NCI-H524 treated with DMSO at 0.1 percent for 48 hours (cell line): ENCODE measurements at places on chromosomes 16 and 17.

- no peak for DNase-seq
Observed at GRCh38 chr16:64445649-64446048, 676.2 kb downstream of the CDH11 start.

GRCh38 chr16:71408536-71408935, 33.3 kb downstream of the TLE7 start:
- DNase-seq, result no peak

DNA sequence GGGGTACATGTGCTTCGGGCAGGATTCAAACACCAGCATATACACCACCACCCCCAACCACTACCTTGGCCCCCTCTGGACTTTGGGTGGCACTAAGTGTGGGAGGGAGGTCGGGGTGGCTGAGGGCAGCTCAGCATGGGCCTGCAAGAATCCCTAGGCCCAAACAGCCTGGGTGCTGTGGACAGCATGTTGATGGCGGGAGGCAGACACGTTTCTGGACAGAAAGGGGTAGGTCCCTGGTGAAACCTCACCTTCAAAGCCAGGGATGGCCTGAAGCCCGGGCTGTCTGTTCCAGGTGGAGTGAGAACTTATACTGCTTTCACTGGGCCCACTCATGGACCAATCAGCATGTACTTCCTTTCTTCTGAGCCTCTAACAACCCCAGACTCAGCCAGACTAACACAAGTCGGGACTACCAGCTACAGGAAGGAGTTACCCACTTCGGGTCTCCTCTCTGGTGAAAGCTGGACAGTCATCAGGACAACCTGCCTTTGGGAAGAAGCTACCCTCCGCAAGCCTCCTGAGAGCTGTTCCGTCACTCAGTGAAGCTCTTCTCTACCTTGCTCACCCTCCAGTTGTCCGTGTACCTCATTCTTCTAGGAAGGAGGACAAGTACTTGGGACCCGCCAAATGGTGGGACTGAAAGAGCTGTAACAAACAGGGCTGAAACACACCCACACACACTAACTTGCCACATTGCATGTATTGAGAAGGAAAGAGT, 203.0 kb downstream of the CPPED1 start:
- no peak for DNase-seq

GRCh38 chr17:60916043-60916442, 238.4 kb downstream of the BCAS3 start:
- DNase-seq, result no peak

DNA sequence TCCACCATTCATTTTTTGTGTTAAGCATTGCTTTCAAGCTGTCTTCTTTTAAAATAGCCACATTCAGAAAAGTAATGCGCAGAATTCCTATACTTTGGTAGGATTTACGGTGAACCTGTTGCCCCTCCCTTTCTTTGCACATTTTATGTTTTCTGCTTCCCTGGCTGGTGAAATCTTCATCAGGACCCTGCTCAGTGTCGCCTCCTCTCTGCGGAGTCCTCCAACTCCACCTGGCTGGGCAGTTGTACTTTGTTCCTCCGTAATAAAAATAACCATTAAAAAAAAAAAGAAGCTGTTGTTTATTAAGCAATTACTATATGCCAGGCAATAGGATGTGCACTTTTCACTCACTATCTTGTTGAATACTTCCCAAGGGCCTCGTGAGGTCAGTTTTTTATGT, 2.9 kb downstream of the UMOD start:
- no peak for DNase-seq

DNA sequence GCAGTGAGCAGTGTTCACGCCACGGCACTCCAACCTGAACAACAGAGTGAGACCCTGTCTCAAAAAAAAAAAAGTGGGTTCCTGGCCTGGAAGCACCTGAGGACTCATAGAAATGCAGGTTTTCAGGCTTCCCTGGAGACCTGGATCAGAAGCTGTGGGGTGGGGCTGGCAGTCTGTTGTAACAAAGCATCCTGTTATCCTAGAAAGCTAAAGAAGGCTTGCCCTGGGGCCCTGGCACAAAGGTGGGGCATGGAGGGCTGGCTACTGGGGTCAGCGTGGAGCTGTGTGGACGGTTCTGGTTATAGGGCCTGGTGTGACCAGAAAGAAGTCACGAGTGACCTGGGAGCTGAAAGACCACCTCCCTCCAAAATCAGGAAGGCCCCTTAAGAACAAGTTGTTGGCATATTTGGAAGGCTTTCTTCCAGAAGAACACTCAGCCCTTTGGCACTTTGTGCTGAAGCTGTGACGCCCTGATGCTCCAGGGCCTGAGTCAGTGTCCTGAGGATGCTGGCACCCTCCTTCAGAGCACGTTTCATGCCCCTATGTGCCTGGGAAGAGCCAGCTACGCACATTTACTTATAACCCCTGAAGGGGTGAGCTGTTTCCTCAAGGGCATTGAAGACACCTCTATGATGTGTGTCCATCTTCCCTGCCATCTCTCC, 6.2 kb downstream of the CRISPLD2 start:
- DNase-seq, result no peak

- no peak for DNase-seq
Observed at GRCh38 chr16:52976539-52977167, 76.0 kb downstream of the CHD9NB start.

DNA sequence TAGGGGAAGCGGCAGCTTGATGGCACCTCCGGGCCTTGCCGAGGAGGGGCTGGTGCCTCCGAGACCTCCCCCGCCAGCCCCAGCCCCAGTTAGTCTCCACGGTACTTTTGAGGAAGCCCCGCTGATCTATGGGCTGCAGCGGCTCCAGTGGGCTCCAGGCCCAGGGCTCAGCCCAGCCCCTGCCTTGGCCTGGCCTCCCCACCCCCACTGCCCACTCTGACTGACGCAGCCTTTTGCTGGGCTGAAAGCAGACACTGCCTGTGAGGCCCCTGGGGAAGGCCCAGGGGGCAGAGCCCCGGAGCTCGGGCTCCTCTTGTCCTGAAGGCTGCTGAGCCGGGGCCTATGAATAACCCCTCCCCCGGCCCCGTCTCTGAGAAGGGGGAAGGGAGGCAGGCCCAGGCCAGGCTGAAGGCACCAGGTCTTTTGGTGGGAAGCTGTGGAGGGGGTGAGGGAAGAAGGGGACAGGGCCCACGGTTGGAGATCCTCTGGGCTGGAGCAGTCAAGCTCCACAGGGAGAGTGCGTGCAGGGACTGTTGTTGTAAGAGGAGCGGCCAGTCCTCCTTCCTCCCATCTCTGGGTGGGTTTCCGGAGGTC, 7.5 kb upstream of the SMTNL2 start:
- no peak for DNase-seq

DNA sequence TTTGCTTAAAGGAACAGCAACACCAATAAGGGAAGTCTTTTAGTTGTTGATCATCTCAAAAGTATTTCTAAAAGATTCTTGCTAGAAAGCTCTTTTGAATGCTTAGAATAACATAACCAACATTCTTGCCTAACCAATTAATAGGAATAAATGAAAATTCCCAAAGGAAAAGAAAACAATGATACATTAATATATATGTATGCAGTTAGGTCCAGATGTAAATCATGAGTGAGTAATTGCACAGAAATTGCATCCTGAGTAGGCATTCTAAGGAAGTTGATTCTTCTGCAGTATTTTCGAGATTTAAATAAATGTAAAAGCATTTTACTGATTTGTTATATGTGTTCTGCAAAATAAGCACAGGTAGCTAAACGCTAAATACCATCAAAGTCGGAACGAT, 22.1 kb downstream of the COX10 start:
- DNase-seq, result no peak

GRCh38 chr16:69193855-69194254, 6.9 kb downstream of the SNTB2 start:
- no peak for DNase-seq

GRCh38 chr17:35930211-35931065, at the start of gene RDM1:
Gene RDM1, minus strand, starts transcription at chr17:35930773. Its CDS starts 46 bp downstream, at chr17:35930727.
- peak; percentile 7 for DNase-seq

DNA sequence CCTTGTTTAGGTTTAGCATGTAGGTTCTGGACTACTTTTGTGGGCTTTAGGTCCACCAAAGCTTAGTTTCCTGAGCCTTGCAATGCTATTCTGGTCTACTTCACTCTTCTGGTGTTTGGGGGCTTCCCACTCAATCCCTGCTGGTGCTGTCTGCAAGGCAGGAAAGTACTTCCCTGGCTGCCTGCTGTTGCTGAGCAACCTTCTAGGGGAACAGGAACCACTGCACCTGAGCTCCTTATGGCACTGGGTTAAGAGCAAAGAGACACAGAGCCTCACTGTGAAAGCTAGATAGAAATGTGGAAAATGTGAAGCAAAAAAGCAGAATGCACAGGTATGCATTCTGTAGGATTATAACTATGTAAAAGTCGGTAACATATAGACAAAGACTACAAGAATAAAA, 17.0 kb downstream of the MPO start:
- no peak for DNase-seq

GRCh38 chr17:19303367-19303776, 59.2 kb downstream of the B9D1 start:
- no peak for DNase-seq

GRCh38 chr16:12462426-12463280, 341.0 kb downstream of the CPPED1 start:
- DNase-seq, result no peak

DNA sequence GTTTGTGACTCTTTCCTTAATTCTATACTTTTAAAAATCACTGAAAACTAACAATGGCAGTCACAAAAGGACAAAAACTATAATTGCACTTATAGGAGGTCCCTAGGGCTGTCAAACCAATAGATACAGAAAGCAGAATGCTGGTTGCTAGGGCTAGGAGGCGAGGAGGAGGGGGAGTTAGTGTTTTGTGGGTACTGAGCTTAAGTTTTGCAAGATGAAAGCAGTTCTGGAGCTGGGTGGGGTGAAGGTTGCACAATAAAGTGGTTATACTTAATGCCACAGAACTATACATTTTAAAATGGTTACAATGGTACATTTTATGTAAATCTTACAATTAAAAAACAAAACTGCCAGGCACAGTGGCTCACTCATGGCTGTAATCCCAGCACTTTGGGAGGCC, 27.3 kb downstream of the NUBP1 start:
- DNase-seq, result no peak

DNA sequence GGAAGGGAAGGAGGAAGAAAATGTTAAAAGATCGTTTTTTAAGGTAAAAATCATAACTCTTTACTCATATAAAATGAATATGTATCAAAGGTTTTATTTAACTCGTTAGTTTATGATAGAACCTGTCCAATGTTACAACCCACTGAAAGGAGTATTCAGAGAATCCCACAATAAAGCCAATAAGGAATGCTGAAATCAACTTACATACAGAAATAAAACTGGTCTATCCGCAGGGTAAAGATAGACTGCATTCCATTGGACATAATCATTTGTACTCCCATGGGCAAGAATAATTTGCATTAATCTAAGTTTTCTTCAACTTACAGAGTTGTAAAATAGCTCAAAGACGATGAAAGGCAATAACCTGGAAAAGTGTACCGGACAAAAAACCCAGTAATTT, 17.9 kb upstream of the BEAN1 start:
- no peak for DNase-seq

GRCh38 chr17:11705111-11705510, 106.8 kb downstream of the DNAH9 start:
- no peak for DNase-seq

DNA sequence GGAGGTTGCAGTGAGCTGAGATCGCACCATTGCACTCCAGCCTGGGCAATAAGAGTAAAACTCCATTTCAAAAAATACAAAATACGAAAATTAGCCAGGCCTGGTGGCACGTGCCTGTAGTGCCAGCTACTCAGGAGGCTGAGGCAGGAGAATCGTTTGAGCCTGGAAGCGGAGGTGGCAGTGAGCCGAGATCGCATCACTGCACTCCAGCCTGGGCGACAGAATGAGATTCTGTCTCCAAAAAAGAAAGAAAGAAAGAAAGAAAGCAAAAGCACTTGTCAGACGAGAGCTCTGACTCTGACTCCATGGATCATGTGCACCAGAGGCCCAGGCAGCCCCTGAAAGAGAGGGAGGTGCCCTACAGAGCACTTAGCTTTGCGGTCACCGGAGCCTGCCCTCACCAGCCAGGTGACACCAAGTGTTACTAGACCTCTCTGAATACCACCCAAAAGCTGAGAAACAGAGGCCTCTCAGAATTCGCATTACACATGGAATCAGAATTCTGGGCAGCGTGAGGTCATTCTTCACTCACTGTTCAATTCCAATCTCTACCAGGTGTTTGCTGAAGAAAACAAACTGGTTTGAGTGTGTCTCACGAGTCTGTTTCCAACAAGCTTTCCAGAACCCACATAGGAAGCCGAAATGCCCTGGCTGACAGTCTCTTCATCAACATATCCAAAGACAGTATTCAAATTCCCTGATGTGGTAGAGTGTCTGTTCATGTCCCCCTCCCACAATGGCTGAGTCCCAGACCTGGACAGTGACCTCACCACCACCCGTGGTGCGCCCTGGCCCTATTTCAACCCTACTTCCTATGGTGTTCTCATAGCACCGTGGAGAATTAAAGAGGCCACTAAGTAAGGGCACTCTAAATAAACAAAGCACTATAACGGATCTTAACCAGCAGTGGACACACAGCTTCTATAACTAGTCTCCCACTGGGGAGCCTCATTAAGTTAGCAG, 1.5 kb downstream of the FLCN start:
- DNase-seq, result no peak

DNA sequence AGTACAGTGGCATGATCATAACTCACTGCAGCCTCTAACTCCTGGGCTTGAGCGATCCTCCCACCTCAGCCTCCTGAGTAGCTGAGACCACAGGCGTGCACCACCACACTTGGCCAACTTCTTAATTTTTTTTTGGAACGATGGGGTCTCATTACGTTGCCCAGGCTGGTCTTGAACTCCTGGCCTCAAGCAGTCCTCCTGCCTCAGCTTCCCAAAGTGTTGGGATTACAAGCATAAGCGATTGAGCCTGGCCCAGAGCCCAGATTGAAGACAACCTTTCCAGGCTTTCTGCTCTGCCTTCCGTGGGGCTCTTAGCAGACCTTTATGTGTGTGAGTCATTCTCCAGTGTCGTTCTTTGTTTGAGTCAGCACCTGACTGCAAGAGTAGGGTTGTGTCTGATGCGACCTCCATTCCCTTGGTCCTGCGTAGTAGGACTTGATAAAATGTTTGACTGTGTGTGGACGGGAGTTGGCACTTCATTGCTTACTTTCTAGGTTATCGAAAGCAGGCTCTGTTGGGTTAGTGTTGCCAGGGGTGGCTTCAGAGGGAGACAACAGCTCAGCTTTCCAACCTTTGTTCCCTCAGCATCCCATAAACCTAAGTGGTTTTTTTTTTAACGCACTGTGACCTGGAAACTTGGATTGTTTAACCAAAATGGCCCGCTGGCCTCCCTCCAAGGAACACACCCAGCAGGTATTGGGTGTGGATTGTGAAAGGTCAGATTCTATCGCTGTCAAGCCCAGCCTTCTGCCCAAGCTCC, 26.4 kb downstream of the EEF2K start:
- no peak for DNase-seq

GRCh38 chr17:54901230-54901822, 674 bp downstream of the TOM1L1 start:
- DNase-seq, result no peak
